Testis (tissue), 5 donors: ENCODE measurements at places on chromosomes 1 and 21. TPM values are rescaled to one million over a fixed set of nuclear protein-coding genes. Genes with fewer than 3 reads are reported as not detected.
A peak's percentile ranks its signal among the peaks of the same experiment; 100 is the strongest.

DNA sequence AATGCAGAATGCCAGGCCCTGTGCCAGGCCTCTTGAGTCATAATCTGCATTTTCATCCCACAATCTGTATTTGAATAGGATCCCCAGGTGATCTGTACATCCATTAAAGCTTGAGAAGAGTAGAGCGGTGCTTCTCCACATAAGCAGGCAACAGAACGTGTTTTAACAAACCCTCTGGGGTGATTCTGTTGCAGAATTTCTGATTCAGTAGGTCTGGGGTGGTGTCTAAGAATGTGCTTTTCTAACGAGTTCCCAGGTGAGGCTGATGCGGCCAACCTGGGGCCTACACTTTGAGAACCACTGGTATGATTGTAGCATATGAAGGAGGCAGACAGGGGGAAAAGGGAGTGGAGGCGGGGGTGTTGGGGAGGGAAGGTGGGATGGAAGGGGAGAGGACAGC lies 78.4 kb upstream of the POU3F1 start:
- no peak overlapping the region for H3K4me3 ChIP-seq
- H3K4me1 ChIP-seq: no peaks in the 10 kb centered on the region
- DNase-seq: no peak

- no peak overlapping the region for H3K4me3 ChIP-seq
- H3K4me1 ChIP-seq: no peaks in the 10 kb centered on the region
- no peaks in the 10 kb centered on the region for H3K36me3 ChIP-seq
- peak; percentile 71 for DNase-seq
Observed at GRCh38 chr1:118151312-118151937, 33.6 kb downstream of the SPAG17 start.

GRCh38 chr21:33063375-33063883 lies 6.5 kb upstream of the OLIG1 start:
- DNase-seq: no peak
- H3K36me3 ChIP-seq: no peaks in the 10 kb centered on the region
- no peaks in the 10 kb centered on the region for H3K27me3 ChIP-seq
- H3K4me1 ChIP-seq: peaks cover 4% of the 10 kb centered on the region
- H3K27ac ChIP-seq: no peak overlapping the region

The STYXL2 gene
- 1.0 TPM for total RNA-seq

DNA sequence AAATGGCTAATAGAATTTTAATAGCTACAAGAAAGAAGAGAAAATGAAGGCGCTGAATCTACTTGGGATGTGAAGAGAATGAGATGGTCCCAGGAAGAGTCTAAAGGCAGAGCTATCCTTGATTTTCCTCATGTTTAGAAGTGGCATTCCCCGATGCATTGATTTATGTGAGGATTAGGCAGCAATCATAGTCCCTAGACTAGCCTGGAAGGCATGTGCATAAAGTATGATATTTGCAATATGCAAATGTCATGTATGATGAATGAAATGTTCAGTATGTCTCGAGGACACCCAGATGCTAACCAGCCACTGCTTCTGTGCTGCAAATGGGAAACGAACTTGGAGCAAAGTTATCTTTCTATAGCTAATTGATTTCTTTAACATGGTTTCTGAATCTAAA lies 641.5 kb upstream of the PLXNA2 start:
- DNase-seq: no peak
- H3K27ac ChIP-seq: no peak overlapping the region
- no peaks in the 10 kb centered on the region for H3K27me3 ChIP-seq
- H3K4me3 ChIP-seq: no peak overlapping the region
- H3K4me1 ChIP-seq: no peaks in the 10 kb centered on the region

DNA sequence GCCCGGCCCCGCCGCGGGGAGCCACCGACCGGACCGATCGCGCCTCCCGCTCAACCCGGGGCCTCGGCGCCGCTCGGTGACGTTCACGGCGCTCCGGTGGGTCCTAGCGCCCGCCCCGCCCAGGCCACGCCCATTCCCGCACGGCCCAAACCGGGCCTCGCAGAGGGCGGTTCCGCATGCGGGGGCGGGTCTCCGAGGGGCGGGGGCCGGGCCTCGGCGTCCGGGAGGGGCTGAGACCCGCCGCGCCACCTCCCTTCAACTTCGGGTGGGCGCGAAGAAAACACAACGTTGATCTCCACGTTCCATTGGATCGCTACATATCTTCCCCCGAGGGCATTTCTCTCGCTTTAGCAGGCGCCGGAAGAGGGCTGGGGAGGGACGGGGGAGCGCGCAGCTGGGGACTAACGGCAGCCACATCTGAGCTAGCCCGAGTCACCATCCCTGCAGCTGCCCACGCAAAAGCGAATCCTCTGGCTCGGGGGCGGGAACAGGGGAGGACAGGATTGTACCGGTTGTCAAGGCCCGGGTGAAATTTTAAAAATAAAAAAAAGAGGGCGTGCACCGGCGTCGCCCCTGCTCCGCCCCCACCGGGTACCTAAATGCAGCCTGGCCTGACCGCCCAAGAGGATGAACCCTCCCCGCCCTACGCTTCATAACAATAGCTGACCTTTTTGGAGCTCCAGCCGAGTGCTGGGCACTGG lies at the start of gene MAD2L2:
MAD2L2 (minus strand) TSS at position 78 of the 701 bp plus-strand sequence. CDS start 547 bp downstream, outside the sequence.
- H3K36me3 ChIP-seq: no peaks in the 10 kb centered on the region
- no peaks in the 10 kb centered on the region for H3K27me3 ChIP-seq
- H3K4me3 ChIP-seq: peak within 1 kb of the TSS; percentile 78
- peak; percentile 92 for DNase-seq
- peak within 1 kb of the TSS; percentile 87 for H3K27ac ChIP-seq

DNA sequence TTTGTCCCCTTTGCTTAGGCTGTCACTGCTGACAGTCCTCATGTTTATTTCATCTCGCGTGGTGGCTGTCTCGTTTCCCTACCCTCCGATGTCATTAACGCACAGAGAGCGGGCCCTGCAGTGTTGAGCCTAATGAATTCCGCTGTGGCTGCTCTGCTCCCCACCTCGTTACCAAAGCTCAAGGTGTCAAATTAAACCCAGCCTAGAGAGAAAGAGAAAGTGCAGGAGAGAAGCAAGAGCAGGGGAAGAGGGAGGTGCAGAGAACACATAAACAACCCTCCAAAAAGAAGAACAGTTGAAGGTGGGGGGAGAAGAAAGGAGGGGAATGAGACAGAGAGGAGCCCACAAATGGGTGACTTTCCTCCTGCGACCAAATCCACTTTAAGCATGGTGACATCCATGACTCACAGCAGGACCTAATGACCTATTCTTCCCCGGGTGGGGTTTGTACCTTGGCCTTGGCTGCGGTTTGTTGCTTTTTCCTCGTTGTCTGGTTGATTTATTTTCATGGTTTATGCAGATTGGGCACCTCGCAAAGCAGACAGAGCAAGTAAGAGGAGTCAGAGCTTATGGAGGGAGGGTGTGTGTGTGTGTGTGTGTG lies 92.5 kb downstream of the PBX1 start:
- H3K27me3 ChIP-seq: no peaks in the 10 kb centered on the region
- no peaks in the 10 kb centered on the region for H3K36me3 ChIP-seq
- no peak overlapping the region for H3K4me3 ChIP-seq
- peaks cover 11% of the 10 kb centered on the region for H3K4me1 ChIP-seq
- H3K27ac ChIP-seq: peak overlapping the region; percentile 37

The WDR64 gene
- total RNA-seq: 4.3 TPM

The KCNK2 gene
- 1.4 TPM for total RNA-seq

DNA sequence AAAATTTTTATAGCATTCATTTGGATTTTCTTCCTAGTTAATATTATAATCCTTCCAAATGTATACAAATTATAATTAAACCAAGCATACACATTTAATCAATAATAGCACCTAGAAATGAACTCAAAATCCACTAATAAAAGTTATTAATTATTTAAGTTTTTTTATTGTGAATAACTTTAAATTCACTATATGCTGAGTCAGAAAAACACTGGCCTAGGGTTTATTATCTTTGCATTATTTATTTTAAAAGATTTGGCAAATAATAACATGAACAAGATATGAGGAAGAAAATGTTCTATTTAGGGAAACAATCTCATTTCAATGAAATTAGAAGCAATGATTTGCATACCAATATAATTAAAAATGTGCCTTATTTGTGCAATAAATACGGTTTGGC lies 951.5 kb downstream of the KCNT2 start:
- H3K27me3 ChIP-seq: no peaks in the 10 kb centered on the region
- no peak for DNase-seq
- H3K27ac ChIP-seq: no peak overlapping the region
- H3K4me3 ChIP-seq: no peak overlapping the region
- no peaks in the 10 kb centered on the region for H3K36me3 ChIP-seq

The AMY2A gene
- total RNA-seq: 0.99 TPM

The PAPPA2 gene
- 2.2 TPM for total RNA-seq

DNA sequence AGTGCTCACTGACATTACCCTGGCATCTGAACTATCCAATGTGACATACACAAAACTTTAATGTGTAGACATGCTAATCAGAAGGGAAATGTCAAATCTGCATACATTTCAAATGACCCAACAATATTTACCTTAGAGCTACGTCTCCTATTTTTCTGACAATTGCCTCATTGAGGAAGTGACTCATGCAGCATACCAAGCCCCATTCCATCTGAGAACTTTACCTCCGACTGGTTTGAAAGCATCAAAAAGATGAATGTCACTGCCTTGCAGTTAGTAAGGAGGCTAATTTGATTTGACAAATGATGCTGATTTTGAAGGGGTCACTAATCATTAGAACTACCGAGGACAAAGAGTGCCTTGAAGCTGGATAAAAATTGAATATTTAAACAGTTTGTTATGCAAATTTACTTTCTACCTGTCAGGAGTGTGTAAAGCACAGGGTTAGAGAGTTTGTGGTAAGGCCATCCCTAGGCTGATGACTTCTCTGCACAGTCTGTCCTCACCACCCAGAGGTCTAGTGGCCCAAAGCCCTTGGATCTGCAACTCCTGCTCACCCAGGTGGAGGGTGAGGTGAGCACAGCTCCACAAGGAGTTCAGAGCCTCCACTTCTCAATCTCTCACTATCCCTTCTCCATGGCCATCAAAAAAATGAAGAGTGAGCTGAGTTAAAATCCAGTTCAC lies 500.3 kb upstream of the C1orf87 start:
- H3K27ac ChIP-seq: no peak overlapping the region
- H3K36me3 ChIP-seq: no peaks in the 10 kb centered on the region
- H3K4me3 ChIP-seq: no peak overlapping the region
- peaks cover 9% of the 10 kb centered on the region for H3K4me1 ChIP-seq
- no peak for DNase-seq
- H3K27me3 ChIP-seq: no peaks in the 10 kb centered on the region

DNA sequence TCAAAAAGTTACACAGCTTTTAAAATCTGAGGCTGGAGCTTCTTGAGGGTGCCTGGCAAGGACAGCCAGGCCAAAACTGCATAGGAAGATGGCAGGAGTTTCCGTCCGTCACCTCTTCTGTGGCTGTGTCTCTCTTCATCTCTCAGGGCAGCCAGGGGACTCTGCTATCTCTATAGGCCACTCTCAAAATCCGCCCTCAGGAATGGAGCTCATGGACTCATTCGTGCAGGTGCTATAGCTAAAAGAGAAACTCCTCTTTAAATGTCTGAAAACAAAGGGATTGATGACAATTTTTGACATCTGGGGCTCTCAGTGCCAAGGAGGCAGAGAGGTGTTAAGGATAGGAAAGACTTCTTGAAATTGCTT lies 27.2 kb downstream of the OVAAL start:
- peaks cover 5% of the 10 kb centered on the region for H3K4me1 ChIP-seq
- H3K4me3 ChIP-seq: no peak overlapping the region
- H3K27me3 ChIP-seq: no peaks in the 10 kb centered on the region
- H3K36me3 ChIP-seq: no peaks in the 10 kb centered on the region
- no peak for DNase-seq

- no peaks in the 10 kb centered on the region for H3K36me3 ChIP-seq
- H3K27ac ChIP-seq: peak overlapping the region; percentile 22
- DNase-seq: peak; percentile 27
Observed at GRCh38 chr1:65527707-65528503, 107.4 kb downstream of the LEPR start.

The FOXO6 gene
- total RNA-seq: 3.8 TPM

DNA sequence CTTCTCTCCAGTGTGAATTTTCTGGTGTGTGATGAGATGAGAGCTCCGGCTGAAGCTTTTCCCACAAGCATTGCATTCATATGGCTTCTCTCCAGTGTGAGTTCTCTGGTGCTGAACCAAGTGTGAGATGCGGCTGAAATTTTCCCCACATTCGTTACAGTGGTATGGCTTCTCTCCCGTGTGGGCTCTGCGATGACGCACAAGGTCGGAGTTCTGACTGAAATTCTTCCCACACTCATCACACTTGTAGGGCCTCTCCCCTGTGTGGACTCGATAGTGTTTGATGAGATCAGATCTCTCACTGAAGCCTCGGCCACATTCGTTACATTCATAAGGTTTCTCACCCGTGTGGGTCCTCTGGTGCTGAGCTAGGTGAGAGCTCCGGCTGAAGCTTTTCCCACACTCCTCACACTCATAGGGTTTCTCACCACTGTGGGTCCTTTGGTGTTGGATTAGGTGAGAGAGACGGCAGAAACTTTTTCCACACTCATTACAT lies 7.4 kb downstream of the ZNF436 start:
- H3K4me1 ChIP-seq: peaks cover 13% of the 10 kb centered on the region
- H3K4me3 ChIP-seq: no peak overlapping the region
- H3K27ac ChIP-seq: no peak overlapping the region
- H3K36me3 ChIP-seq: no peaks in the 10 kb centered on the region
- no peak for DNase-seq

DNA sequence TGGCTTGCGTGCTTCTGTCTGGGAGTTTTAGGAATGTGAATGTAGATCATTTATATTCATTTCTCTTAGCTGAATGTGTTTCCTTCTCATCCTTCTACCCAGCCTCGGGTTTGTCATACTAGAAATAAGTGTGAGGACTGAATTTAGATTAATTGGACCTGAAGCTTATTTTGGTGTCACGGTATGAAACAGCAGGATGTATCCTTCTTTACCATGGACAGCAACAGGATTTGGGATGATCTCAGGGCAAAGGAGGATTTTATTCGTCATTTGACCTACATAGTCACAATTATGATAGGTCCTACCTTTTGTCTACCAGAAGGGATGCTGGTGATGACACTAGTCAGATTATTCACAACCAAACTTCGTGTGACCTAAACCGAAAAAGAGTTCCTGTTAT lies 127.4 kb downstream of the FMN2 start:
- DNase-seq: no peak
- no peak overlapping the region for H3K4me3 ChIP-seq
- no peaks in the 10 kb centered on the region for H3K27me3 ChIP-seq

- H3K4me3 ChIP-seq: no peak overlapping the region
- no peak for DNase-seq
- no peak overlapping the region for H3K27ac ChIP-seq
- H3K4me1 ChIP-seq: no peaks in the 10 kb centered on the region
Observed at GRCh38 chr1:211356723-211357407, 30.2 kb downstream of the TRAF5 start.

The CAMK2N1 gene
- 9.5 TPM for total RNA-seq

The GPX7 gene
- total RNA-seq: 26.6 TPM

DNA sequence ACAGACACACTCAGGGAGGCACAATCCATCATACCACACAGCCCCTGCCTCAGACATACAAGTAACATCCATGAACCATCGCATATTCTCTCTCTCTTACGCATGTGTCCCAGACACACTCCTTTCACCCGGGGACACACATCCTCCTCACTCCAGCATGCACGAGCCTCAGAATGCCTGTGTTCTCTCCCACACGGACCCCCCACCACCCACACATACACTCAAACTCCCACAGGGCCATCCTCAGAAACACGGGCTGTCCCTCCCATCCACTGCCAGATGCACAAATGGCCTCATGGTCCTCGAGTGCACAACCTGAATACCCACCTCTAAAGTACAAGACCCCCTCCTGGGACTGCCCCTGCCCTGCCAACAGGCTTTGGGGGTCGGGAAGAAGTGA lies 2.2 kb upstream of the C1QC start:
- H3K27me3 ChIP-seq: no peaks in the 10 kb centered on the region
- DNase-seq: no peak
- no peak overlapping the region for H3K4me3 ChIP-seq
- H3K36me3 ChIP-seq: no peaks in the 10 kb centered on the region
- no peaks in the 10 kb centered on the region for H3K4me1 ChIP-seq
